ENCODE measurements at places on chromosomes 1 and 21. TPM values are rescaled to one million over a fixed set of nuclear protein-coding genes. Genes with fewer than 3 reads are reported as not detected.

DNA sequence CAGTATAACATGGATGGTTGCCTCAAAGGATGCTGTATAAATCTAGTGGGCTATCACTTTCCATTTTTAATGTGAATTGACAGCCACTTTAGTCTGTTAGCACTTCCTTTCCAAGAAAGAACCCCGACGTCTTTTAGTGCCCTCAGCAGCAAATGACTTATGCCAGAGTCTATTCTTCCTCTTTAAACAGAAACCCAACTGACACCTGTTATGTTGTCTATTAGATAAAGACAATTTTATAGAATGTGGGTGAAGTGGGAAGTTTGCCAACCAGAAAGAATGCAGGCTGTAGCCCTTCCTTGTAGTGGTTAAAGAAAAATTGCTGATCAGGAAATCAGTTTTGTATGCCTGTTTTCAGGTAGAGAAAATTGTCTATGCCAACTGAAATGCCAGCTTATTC is 344.9 kb downstream of the ZNF326 start:
- H3K36me3 ChIP-seq: no peaks in the 10 kb centered on the region
- H3K4me1 ChIP-seq: no peaks in the 10 kb centered on the region
- no peaks in the 10 kb centered on the region for H3K27me3 ChIP-seq
- H3K27ac ChIP-seq: no peak overlapping the region
- no peak for DNase-seq

The WDR64 gene
- total RNA-seq: not detected

The TRAF3IP3 gene
- 470 TPM for total RNA-seq

The CADM3 gene
- not detected for total RNA-seq

GRCh38 chr1:100893718-100894117 is 924 bp downstream of the EXTL2 start:
- DNase-seq: no peak
- no peak overlapping the region for H3K27ac ChIP-seq
- H3K4me1 ChIP-seq: peaks cover 32% of the 10 kb centered on the region
- H3K36me3 ChIP-seq: peaks cover 5% of the 10 kb centered on the region

The SLC30A1 gene
- total RNA-seq: 8.1 TPM

The OLFML2B gene
- not detected for total RNA-seq

The CBR1 gene
- 9.8 TPM for total RNA-seq

The PROX1 gene
- total RNA-seq: not detected

DNA sequence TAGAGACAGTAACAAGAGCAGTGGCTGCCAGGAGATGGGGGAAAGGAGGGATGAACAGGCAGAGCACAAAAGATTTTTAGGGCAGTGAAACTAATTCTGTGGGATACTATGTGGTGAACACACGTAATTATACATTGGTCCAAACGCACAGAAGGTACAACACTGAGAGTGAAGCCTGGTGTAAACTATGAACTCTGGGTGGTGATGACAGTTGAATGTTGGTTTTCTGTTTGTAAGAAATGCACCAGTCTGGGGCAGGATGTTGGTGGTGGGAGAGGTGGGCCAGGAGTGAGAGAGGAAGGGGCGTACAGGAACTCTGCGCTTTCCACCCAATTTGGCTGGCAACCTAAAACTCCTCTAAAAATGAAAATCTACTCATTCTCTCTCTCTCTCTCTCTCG is 50.2 kb upstream of the TIAM1 start:
- peaks cover 20% of the 10 kb centered on the region for H3K4me1 ChIP-seq
- no peaks in the 10 kb centered on the region for H3K36me3 ChIP-seq
- no peak overlapping the region for H3K27ac ChIP-seq
- no peak for DNase-seq

DNA sequence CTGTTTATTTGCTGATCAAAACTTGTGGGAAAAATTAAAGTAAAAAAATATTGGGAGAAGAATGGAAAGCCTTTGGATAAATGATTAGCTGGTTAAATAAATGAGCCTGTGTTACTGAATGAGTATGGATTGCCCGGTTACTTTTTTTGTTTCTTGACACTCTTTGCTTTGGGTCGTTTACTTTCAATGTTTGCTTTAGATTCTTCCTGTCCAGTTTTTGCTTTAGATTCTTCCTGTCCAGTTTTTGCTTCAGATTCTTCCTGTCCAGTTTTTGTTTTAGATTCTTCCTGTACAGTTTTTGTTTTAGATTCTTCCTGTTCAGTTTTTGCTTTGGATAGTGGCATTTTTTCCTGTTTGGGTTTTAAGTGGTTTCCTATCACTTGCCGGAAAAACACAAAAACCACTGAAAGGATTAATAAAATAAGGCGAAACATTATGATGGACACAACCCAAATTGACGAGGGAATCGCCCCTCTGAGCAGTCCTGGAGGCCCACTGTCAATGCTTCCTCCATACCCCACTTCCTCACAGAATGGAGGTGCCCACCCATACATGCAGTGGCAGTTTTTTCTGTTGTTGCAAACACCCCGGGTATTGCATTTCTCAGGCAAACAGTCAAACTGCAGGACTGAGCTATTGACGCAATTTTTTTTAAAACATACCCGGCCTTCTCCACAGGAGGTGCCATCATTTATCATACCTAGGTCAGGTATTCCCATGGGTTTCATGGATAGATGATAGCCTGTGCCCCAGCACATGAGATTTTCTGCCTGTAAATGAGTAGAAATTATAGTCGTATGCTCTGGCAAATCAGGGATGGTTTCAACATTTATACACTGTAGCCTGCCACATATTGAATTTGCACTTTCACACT is 2.3 kb downstream of the ADAM30 start:
- DNase-seq: no peak
- H3K4me3 ChIP-seq: no peak overlapping the region
- no peak overlapping the region for H3K27ac ChIP-seq

DNA sequence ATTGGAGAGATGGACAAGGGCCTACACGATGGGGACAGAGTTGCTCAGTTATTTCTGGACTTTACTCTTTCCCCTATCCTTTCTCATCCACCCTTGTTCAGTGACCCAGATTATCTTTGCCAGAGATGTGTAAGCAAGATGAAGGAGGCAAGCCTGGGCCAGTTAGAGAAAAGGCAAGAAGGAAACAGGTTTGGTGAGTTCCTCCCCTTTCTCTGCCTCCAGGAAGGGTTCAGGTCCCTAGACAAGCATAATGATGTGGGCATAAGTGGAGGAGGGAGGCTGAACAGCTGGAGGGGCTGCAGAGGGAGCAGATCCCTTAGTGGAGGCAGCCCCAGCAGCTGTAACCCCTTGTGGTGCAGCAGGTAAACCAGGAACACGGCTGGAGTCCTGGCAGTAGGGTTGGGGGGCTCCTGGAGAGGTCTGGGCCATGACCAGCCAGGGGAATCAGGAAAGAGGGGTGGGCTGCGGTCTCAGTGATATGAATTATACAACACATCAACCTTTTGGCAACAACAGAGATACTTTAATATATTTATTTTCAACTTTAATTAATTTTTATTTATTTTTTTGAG is 9.2 kb upstream of the CDC42 start:
- H3K36me3 ChIP-seq: no peaks in the 10 kb centered on the region
- no peaks in the 10 kb centered on the region for H3K27me3 ChIP-seq
- H3K4me3 ChIP-seq: no peak overlapping the region
- no peak for DNase-seq
- H3K27ac ChIP-seq: peak overlapping the region; percentile 5

DNA sequence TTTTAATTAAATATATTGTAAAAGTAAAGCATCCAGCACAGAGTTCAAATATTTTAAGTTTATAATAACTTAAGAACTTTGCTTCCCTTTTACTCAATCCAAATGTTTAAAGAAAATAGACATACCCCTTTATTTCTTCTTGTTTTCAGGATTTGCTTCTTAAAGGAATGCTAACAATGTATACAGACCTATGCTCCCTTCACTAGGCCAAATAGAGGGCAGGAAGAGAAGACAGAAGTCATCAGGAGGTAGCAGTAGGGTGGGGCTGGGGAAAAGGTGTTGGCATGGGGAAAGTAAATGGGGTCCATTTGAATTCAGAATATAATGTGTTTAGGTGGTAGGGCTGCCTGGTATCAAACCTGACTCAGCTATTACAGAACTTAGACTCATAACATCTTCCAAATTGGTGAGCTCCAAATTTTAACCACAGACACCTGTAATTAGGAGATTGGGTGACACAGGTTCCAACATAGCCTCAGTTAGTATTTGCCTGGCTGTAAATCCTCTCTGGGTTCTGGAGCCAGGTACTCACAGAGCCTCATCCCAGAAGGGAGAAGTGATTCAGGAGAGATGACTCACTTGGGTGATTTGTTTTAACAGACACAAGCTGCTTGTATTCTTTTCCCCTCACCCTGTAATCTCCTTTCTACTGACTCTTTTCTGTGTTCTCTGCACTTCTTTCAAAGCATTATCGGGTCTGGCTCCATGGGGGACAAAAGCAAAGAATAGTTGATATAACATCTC is 60.1 kb upstream of the DUSP10 start:
- no peak overlapping the region for H3K27ac ChIP-seq
- DNase-seq: no peak
- H3K4me1 ChIP-seq: peaks cover 4% of the 10 kb centered on the region
- H3K4me3 ChIP-seq: no peak overlapping the region

The CITED4 gene
- 14.8 TPM for total RNA-seq

- H3K4me3 ChIP-seq: no peak overlapping the region
- H3K27me3 ChIP-seq: no peaks in the 10 kb centered on the region
- H3K27ac ChIP-seq: no peak overlapping the region
- peaks cover 22% of the 10 kb centered on the region for H3K36me3 ChIP-seq
Measured at GRCh38 chr1:174217787-174218574, 58.7 kb downstream of the RABGAP1L start.

DNA sequence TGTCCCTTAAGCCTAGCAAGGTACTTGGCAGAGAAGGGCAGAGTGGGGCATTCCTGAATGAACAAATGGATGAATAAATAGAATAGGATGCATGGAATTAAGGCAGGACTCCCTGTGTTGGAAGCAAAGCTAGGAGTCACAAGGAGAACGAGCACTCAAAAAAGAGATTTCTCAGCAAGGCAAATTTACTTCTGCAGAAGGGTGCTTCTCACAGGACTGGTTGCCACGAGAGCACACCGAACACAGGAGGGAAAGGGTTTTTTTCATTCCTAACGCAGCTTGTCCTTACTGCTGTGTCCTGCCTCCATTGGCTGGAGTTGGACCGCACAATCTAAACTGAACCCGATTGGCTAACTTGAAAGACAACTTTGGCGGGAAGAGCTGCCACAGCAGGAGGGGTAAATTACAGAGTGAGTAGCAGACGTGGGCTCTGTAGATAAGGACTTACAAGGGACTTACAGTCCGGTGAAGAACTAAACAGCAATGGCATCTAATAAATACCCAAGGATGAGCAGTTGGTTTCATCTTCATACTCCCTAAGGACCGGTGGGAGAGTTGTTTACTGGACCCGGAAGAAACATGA is 52.4 kb downstream of the KIF26B start:
- no peaks in the 10 kb centered on the region for H3K36me3 ChIP-seq
- H3K4me3 ChIP-seq: no peak overlapping the region
- no peak overlapping the region for H3K27ac ChIP-seq
- DNase-seq: no peak
- no peaks in the 10 kb centered on the region for H3K27me3 ChIP-seq

The SERTAD4 gene
- total RNA-seq: not detected

The OR1C1 gene
- not detected for total RNA-seq

DNA sequence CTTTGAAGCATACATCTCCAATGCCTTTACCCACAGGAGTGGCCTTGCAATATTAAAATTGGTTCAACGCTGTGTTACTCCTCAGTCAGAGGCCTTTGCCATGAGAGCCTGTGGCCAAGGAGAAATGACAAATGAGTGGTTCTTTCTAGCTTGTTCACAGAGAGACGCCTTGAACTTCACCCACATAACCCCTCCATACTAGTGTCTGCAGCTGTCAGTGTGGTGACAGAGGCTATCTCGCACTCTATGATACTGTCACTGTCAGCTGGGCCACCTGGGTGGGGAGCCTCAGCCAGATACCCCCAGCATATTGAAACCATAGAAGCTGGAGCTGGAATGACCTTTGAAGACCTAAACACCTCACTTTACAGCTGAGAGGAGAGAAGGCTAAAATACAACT is 57.4 kb upstream of the LBR start:
- H3K27me3 ChIP-seq: peaks cover 4% of the 10 kb centered on the region
- H3K36me3 ChIP-seq: no peaks in the 10 kb centered on the region
- no peak overlapping the region for H3K4me3 ChIP-seq
- H3K4me1 ChIP-seq: no peaks in the 10 kb centered on the region

The C8A gene
- total RNA-seq: not detected

- H3K27me3 ChIP-seq: no peaks in the 10 kb centered on the region
- peaks cover 15% of the 10 kb centered on the region for H3K36me3 ChIP-seq
- peaks cover 34% of the 10 kb centered on the region for H3K4me1 ChIP-seq
- H3K27ac ChIP-seq: peak overlapping the region; percentile 74
- peak overlapping the region; percentile 86 for H3K4me3 ChIP-seq
Measured at GRCh38 chr1:6200188-6200809, 904 bp upstream of the RPL22 start.

GRCh38 chr1:1206376-1206965 is at the start of gene TNFRSF18:
TNFRSF18 (minus strand) TSS chr1:1206592; CDS start chr1:1206571, 21 bp downstream.
- peaks cover 54% of the 10 kb centered on the region for H3K4me1 ChIP-seq
- H3K27ac ChIP-seq: peak within 1 kb of the TSS; percentile 88
- no peaks in the 10 kb centered on the region for H3K36me3 ChIP-seq
- no peak within 1 kb of the TSS for H3K4me3 ChIP-seq
- no peaks in the 10 kb centered on the region for H3K27me3 ChIP-seq

The OPRD1 gene
- total RNA-seq: not detected

DNA sequence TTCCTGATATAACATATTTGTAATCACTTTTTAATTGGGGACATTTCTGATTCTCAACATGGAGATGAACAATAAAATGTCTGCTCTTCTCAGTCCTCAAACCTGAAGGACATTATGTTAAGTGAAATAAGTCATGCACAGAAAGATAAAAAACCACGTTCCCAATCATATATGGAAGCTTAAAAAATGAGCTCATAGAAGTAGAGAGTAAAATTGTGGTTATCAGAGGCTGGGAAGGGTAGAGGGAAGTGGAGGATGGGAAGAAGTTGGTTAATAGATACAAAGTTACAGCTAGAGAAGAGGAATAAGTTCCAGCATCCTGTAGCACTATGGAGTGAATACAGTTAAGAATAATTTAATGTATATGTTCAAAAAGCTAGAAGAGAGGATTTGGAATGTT is 1.5 kb upstream of the CD48 start:
- H3K4me3 ChIP-seq: peak overlapping the region; percentile 99
- no peak for DNase-seq
- peak overlapping the region; percentile 96 for H3K27ac ChIP-seq
- H3K36me3 ChIP-seq: no peaks in the 10 kb centered on the region
- H3K4me1 ChIP-seq: peaks cover 53% of the 10 kb centered on the region

- H3K4me3 ChIP-seq: no peak overlapping the region
- H3K4me1 ChIP-seq: no peaks in the 10 kb centered on the region
- no peak overlapping the region for H3K27ac ChIP-seq
- no peaks in the 10 kb centered on the region for H3K27me3 ChIP-seq
- H3K36me3 ChIP-seq: no peaks in the 10 kb centered on the region
Measured at GRCh38 chr1:62716397-62716796, 28.2 kb upstream of the DOCK7 start.

DNA sequence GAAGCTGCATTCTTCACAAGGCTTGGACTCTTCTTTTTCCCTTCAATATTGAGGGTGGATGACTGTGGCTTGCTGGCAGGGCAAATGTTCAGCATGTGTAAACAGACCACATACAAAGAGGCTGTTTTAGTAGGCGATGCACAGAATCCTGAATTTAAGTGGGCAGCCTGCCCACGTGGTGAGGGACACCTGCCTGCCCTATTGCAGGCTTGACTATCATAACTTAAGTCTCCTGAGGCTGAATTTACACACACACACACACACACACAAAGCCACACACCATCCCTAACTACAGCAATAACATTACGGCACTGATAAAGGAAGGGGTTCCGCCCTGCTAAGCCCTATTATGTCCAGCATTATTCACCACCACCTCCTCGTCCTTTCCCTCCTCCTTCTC is 15.9 kb downstream of the SYT2 start:
- H3K36me3 ChIP-seq: no peaks in the 10 kb centered on the region
- H3K4me3 ChIP-seq: no peak overlapping the region
- H3K4me1 ChIP-seq: no peaks in the 10 kb centered on the region
- H3K27me3 ChIP-seq: peaks cover 10% of the 10 kb centered on the region
- no peak overlapping the region for H3K27ac ChIP-seq
